ENCODE measurements at places on chromosomes 7 and 10.

- no peak for DNase-seq
Observed at GRCh38 chr10:79910344-79910743, 38.6 kb downstream of the SFTPD start.

- DNase-seq: no peak
Observed at GRCh38 chr7:36663481-36663880, 60.8 kb downstream of the AOAH start.

GRCh38 chr10:77252380-77253146 lies 385.0 kb downstream of the KCNMA1 start:
- DNase-seq: no peak

DNA sequence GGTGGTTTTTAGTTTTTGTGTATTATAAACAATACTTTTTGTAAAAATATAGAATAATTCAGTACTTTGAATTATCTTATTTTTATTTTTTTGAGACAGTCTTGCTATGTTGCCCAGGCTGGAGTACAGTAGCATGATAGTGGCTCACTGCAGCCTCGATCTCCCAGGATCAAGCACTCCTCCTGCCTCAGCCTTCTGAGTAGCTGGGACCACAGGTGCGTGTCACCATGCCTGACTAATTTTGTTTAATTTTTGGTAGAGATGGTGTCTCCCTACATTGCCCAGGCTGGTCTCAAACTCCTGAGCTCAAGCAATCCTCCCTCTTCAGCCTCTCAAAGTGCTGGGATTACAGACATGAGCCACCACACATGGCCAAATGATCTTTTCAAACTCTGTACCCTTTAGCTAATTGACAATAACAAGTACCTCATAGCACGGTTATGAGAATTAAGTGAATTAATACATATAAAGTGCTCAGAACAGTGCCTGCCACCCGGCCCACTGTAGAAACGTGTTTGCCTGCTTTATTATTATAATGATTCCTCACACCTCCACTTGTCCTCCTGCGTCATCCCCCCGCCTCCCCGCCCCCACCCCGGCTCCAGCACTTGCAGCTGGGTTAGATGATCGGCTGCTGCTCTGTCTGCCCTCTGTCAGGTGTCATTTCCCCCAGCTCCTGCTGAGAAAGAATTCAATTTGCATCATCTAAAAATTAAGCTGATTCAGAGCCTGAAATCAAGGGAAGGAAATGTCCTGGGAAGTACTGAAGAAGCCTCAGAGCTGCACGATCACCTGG lies 53.6 kb upstream of the NRF1 start:
- no peak for DNase-seq

GRCh38 chr7:78329001-78329655 lies 530.6 kb downstream of the PHTF2 start:
- no peak for DNase-seq

GRCh38 chr7:42240416-42240815 lies 3.4 kb upstream of the GLI3 start:
- DNase-seq: no peak

GRCh38 chr7:94426980-94427875 lies 32.5 kb downstream of the COL1A2 start:
- DNase-seq: no peak

DNA sequence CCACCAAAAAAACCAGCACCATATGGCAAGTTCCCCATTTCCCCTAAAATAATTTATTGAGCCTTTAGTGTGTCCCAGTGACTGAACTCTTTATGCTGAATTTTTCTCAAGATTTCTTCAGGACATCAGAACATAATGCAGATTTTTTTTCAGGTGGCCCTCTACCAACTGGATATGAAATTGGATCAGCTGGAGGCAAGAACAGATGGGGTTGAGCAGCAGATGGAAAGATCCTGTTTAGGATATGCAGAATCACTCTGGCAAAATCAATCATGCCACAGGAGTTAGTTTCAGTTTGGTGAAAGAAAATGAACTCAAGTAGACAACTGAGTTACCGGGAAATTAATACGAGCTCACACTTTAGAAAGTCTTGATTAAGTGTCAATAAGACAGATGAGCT lies 761.5 kb upstream of the C7orf33 start:
- no peak for DNase-seq

- no peak for DNase-seq
Observed at GRCh38 chr10:62054408-62054807, 152.9 kb downstream of the ARID5B start.

DNA sequence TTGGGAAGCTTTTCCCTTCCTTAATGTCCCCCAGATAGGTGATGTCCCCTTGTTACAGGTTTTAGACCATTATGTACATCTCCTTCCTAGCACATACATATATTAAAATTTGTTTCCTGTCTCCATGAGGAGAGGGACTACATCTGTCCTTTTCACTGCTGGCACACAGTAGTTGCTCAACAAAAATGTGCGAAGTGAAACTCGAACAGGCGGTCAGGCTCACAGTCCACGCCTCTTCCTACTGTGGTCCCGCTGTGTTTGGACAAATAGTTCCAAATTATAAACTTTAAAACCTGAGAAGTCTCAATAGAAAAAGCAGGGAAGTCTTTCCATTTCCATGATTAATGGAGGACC lies 1.2 kb upstream of the HHEX start:
- no peak for DNase-seq

GRCh38 chr10:30433306-30433729 lies 666 bp upstream of the MAP3K8 start:
- no peak for DNase-seq

GRCh38 chr7:89029864-89030263 lies 234.3 kb upstream of the TEX47 start:
- no peak for DNase-seq

DNA sequence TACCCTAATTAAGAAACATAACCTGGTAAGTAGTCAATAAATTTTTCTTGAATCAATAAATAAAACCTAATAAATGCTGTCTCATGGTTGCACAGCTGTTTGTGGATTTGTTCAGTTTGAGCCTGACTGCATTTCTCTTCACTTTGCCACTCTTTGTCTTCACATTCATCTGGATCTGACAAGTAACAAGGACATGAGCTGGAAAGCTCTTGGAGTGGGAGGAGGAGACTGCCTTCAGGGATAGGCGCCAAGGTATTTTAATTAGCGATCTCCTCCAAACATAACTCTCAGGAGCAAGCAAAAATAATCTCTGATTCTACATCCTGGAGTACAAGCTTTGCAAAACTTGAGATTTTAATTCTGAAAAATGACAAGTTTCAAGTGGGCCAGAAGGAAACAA lies 251.0 kb downstream of the BMPER start:
- no peak for DNase-seq

- no peak for DNase-seq
Observed at GRCh38 chr7:50565977-50566376, 772 bp upstream of the DDC start.

- no peak for DNase-seq
Observed at GRCh38 chr7:83119026-83119382, 43.7 kb downstream of the PCLO start.

- DNase-seq: no peak
Observed at GRCh38 chr7:156524818-156525597, 115.6 kb upstream of the RNF32 start.

GRCh38 chr10:126373972-126374371 lies 14.3 kb downstream of the ADAM12 start:
- no peak for DNase-seq

GRCh38 chr10:73884017-73884416 lies 9.7 kb upstream of the CAMK2G start:
- no peak for DNase-seq

DNA sequence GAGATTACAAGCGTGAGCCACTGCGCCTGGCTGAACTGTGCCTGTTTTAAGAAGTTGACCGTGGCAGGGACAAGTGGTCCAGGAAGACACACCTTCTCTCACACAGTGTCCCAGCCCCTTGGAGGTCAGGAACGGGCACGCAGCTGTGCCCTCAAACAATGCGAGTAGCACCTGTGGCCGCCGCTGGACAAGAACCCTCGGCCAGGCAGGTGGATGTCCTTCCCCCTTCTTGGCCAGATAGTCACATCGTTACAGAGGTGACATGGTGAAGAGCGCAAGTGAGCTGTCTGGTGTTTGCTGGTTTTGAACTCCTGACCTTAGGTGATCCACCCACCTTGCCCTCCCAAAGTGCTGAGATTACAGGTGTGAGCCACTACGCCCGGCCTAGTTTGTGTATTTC lies 8.8 kb downstream of the ZFAND2A start:
- DNase-seq: no peak

GRCh38 chr7:75921479-75921878 lies 6.5 kb downstream of the POR start:
- no peak for DNase-seq

GRCh38 chr7:7201578-7202374 lies 19.4 kb downstream of the C1GALT1 start:
- peak; percentile 68 for DNase-seq

GRCh38 chr7:105637755-105638154 lies 56.5 kb upstream of the EFCAB10 start:
- DNase-seq: no peak

DNA sequence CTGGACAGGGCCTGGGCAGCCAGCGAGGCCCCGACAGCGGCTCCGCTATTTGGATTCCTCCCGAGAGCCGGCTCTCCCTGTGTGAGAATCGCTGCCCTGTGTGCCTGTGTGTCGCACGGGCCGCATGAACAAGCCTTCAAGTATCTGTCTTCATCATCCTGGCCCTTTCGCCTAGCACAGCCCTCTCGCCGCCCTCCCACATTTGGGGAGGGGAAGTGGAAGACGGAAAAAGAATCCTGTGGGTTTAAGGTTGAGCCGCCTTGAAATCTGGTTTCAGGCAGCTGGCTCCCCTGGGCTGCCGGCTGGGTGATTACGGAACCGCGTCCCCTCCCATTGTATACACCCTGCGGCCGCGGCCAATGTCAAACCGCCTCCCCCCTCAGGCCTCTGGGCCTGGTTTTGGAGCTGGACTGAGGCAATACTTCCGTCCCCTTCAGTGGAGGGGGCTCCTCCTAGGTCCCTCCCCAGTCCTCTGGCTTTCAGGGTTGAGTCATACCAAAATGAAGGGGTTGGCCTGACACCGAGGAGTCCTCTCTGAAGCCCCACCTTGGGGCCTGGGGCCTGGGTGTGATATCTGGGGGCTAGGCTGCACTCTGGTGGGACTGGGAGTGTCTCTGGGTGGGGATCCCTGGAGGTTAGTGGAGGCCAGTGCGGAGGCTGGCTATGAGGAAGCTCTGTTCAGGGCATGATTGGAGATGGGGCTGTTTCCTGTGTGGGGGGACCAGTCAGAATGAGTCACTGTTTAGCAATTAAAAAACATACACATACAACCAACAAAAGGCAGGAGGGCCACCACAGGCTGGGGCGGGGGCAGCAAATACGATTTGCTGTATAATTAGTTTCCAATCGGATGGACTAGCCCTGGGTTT lies 1.7 kb downstream of the TRIM8 start:
- DNase-seq: peak; percentile 63

DNA sequence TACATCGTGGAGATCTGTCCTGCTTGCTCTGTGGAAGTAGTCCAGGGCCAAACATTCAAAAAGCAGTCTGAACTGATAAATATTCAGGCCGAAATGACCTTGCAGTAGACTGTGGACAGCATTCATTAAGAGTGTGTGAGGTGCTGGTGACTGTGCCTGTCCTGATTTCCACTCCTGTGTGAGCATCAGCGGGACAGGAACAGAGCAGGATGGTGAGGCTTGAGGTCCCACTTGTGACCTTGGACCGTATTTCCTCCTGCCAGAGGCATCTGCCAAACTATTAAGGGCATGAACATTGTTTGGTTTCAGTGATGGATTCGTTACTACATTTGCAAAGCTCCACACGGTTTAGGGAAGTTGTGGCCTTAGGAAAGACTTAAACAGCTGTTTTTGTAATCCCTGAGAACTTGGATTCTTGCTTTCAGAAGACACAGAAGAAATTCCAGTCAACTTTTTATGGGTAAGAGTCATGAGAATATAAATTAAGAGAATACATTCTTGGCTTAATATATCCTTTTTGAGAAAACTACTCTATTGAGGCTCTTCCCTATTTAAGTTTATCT lies 32.8 kb downstream of the CCNY start:
- no peak for DNase-seq
